Progenitor cell of endocrine pancreas (in vitro differentiated cells): ENCODE measurements at places on chromosomes 16 and 17. TPM values are rescaled to one million over a fixed set of nuclear protein-coding genes. Genes with fewer than 3 reads are reported as not detected.

NOL11 gene
- total RNA-seq, result 58.0 and 63.0 TPM in 2 replicates

GRCh38 chr16:65895906-65896305, 470.6 kb upstream of the CDH5 start:
- no peak for DNase-seq

- no peak for DNase-seq
Measured at GRCh38 chr16:83481589-83481988, 326.2 kb upstream of the HSBP1 start.

GRCh38 chr17:74455025-74455545, 11.3 kb upstream of the CD300A start:
- DNase-seq, result no peak

DNA sequence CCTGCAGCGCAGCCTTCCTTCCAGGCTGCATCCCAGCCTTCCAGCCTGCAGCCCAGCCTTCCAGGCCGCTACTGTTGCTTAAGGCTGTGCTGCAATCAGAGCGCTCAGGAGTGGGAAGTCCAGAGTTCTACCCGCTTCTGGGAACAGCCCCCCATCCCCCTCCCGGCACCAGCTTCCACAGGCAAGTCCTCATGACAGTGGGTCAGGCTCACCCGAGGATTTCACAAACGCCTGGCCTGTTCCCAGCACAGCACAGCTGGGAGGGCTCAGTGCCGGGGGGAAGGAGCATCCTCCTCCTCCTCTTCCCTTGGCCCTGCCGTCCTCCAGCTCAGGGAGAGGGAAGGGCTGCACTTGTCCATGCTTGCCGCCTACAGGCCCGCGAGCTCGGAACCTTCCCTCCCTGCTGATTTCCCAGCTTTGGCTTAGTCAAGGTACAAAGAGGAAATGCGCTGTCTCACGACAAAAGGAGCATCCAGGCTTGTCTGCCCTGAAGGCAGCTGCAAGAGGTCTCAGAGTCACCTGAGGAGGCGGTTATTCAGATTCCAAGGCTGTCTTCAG, 8.3 kb downstream of the SOCS3 start:
- no peak for DNase-seq
